HT1080 (cell line): ENCODE measurements at places on chromosomes 5 and 9. TPM values are rescaled to one million over a fixed set of nuclear protein-coding genes. Genes with fewer than 3 reads are reported as not detected.

DNA sequence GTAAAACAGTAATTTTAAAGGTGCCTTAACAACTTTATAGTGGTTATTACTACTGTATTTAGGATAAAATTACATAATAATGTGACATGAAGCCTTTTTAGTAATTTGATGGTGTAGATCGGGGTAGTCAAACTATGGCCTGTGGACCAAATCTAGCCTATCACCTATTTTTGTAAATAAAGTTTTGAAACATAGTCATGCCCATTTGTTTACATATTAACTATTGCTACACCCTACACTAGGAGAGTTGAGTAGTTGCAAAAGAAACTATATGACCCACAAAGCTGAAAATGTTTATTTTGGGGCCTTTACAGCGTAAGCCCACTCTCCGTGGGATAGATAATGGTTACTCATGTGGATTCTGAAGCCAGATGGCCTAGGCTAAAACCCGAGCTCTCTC lies 6.2 kb downstream of the CEP78 start:
- no peak for DNase-seq

The ARL10 gene
- total RNA-seq, result 0.79 and 2.2 TPM in 2 replicates

The PRDM9 gene
- not detected in 2 replicates for total RNA-seq

The FAM240B gene
- total RNA-seq, result not detected in 2 replicates

DNA sequence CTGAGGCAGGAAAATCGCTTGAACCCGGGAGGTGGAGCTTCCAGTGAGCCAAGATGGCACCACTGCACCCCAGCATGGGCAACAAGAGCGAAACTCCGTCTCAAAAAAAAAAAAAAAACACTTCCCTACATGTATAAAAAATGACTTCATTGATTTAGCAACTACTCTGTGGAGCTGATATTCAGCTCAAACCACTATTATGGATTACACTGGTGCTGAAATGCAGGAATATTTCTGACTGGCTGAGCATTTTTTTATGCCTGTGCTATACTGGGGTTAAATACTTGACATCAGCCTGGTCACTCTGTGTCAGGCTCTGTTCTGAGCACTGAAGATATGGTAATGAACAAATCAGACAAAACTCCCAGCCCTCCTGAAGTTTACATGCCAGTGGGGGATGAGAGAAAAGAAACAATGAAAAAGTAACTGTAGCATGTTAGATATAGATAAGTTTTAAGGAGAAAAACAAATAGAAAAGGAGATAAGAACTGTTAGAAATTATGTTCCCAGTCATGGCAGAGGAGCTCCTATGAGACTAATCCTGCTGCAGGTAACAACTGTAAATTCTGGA lies 22.6 kb upstream of the TTC39B start:
- no peak for DNase-seq

The FST gene
- total RNA-seq, result 56.2 and 71.8 TPM in 2 replicates
